ENCODE measurements at places on chromosomes 13 and 19.

- DNase-seq, result no peak
Observed at GRCh38 chr19:31770223-31770622, 421.0 kb upstream of the TSHZ3 start.

GRCh38 chr19:13309864-13310263 lies 159.7 kb downstream of the IER2 start:
- no peak for DNase-seq

DNA sequence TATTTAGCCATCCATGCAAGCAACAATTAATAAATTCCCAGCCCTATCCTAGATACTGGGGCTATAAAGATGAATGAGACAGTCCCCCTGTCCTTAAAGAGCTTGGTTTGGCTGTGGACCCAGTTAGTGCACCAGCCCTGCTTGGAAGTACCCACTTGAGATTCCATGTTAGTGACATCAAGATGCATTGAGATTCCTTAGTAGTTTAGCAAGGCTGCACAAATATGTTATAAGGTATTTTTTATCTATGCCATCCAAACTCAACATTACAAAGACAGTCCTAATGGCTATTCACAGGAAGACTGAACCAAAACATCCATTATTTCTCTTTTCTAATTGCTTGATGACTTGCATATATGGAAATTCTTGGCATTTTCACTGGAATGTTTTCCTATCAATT lies 48.8 kb upstream of the RAP2A start:
- no peak for DNase-seq

DNA sequence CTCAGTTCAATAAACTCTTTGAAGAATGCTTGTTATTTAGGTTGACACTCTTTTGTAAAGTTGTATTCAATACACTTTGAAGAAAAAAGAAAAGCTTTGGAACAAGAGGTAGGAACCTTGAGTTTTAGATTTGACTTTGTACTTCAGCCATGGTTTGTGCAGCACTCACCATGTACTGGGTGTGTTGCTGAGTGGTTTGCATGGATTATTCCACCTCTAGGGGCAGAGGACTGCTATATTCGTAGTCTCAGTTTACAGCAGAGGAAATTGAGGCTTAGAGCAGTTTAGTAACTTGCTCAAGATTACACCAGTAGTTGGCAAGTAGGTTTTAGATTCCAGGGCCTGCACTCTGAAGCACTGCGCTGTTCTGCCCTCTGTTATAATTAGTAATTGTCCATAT lies 68.8 kb downstream of the DNAJC3 start:
- no peak for DNase-seq

DNA sequence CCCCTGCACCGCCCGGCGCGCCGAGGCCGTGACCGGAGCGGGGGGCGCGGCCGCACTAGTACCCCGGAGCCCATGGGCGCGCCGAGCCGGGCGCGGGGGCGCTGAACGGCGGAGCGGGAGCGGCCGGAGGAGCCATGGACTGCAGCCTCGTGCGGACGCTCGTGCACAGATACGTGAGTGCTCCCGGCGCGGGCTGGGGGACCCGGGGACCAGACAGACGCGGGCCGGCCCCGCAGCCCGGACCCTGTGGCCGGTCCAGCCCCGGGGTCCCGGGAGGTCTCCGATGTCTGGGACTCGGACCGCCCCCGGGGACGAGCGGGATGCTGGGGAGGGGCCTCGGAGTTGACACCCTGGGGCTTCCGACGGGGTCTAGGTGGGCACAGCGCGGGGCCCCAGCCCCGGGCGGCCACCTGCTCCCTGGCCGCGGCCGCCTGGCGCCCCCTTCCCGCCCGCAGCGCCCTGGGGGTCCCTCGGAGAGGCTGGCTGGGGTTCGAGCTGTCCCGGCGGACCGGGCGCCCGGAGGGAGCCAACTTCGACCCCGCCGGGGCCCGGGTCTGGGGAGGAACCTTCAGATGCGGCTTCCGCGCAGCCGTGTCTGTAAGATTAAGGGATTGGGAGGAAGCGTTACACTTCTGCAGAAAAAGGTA lies 568 bp downstream of the ATP11A start:
- peak; percentile 27 for DNase-seq

GRCh38 chr19:33767898-33768413 lies 28.7 kb upstream of the KCTD15 start:
- no peak for DNase-seq
